ENCODE measurements at places on chromosomes 2 and 18. TPM values are rescaled to one million over a fixed set of nuclear protein-coding genes. Genes with fewer than 3 reads are reported as not detected.

Gene TBC1D8
- 17.0 TPM for total RNA-seq

DNA sequence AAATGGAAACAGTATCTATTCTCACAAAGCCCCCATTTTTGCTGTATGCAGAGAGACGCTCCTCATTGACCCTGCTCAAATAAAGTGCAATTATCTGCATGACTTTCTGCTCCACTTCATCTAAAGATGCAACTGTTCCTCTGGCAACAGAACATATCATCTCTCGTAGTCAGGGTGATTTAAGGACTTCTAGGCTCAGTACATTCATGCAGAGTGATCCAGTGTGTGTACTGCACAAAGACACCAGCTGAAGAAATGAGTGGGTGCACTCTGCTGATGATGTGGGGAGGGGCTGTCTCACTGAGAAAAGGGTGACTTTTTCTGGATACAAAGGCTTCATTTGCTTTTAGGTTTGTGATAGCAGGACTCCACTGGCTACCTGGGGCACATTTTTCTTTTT, 355.2 kb downstream of the GALNT13 start:
- DNase-seq: no peak

DNA sequence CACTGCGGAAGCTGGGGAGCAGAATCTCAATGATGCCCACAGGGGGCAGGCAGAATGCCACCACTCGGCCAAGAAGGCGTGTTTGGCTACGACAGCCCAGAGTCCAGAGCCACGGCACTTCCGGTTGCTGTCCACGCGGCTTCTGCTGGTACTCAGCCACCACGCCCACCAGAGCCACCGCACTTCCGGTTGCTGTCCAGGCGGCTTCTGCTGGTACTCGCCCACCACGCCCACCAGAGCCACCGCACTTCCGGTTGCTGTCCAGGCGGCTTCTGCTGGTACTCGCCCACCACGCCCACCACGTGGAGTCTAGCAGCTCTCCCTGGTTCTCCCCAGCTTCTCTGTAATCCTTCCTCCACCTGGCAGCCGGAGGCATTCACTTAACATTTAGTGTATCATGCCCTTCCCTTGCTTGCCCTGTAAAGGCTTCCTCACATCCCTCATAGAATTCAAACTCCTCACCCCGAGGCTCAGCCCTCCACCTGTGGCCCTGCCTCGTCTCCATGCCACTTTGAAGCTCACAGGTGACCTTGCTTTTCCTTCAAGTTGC, 40.1 kb upstream of the APCDD1 start:
- DNase-seq: no peak

DNA sequence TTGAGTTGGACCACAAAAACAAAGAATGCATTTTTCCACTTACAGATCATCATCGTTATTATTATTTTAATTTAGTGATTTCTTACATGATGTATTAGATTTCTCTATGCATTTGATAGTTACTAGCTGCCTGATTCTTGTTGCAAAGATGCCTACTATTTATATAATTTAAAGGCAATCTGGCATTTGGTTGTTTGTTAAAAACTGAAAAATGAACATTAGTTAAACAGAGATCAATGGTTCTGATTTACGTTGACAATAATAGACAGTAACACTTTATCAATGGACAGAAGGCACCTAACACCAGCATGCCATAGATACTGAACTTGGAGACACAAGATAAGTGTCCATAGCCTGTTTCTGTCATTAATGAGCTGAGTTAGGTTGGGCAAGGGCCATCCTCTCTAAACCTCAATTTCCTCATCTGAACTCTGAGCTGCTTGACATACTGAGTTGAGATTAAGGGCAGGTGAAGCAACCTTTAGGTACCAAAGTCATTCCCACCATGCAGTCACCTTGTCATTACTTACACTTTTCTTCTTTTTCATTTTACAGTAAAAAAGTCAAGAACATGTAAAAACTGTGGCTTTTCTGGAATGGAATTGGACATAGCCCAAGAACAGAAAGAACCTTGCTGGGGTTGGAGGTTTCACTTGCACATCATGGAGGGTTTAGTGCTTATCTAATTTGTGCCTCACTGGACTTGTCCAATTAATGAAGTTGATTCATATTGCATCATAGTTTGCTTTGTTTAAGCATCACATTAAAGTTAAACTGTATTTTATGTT, 3.1 kb downstream of the CCL20 start:
- DNase-seq: no peak

- no peak for DNase-seq
Measured at GRCh38 chr2:234429265-234429664, 67.6 kb downstream of the ARL4C start.

- DNase-seq: no peak
Measured at GRCh38 chr2:9532421-9532820, 23.2 kb downstream of the ADAM17 start.

DNA sequence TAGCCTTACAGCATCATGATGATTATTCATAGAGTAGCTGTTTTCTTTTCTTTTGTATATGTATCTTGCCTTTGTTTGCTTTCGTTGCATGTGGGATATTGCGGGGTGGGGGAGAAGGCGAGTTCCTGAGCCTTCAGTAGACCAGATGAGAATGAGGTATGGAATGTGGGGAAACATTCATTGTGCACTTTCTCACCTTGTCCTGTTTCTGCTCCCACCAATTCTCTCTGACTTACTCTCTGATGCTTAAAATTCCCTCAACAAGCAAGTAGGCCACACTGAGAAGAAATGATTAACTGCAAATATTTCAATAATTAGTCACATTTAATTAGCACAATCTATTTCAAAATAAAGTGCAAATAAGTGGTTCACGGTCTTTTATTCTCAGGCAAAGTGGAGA, 31.0 kb downstream of the GKN2 start:
- DNase-seq: no peak

- no peak for DNase-seq
Measured at GRCh38 chr2:96806468-96807126, 9.5 kb upstream of the CNNM3 start.

GRCh38 chr2:227117852-227118251, 46.2 kb downstream of the COL4A4 start:
- DNase-seq: no peak

Gene DPYSL5
- not detected for total RNA-seq

GRCh38 chr2:201907563-201907881, 101.2 kb downstream of the CDK15 start:
- no peak for DNase-seq

DNA sequence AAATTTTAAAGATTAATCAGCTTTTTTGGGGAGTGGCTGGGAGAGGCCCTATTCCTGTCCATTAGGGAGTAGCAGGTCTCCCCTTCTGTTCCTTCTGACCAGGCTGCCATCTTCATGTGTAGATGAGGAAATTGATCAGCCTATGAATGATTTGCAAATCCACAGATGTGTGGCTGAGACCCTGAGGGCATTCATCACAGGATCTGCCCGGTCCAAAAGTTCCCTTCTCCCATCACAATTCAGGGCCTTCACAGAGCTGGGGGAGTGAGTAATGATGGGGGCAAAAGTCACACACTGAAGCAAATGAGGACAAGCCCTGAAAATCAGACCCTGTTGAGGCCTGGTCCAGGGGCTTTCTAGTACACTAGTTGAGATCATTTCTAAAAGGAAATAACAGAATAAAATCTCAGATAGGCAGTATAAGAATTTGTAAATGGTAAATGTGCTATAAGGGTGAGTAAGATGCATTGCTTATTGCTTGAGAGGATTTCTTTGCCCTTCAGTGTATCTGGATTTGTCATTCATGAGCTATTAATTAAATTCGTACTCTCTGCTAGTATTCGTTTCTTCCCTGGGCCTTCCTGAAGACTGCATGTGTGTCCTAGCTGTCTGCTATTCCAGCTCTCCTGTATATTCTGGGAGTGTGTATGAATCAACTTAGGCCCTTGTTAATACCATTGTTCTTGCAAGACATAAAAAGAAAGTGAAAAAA, 53.2 kb downstream of the SETBP1 start:
- no peak for DNase-seq

GRCh38 chr2:121164042-121164441, 121.0 kb downstream of the TFCP2L1 start:
- DNase-seq: no peak

GRCh38 chr18:77130229-77131099, 2.1 kb downstream of the MBP start:
- no peak for DNase-seq

DNA sequence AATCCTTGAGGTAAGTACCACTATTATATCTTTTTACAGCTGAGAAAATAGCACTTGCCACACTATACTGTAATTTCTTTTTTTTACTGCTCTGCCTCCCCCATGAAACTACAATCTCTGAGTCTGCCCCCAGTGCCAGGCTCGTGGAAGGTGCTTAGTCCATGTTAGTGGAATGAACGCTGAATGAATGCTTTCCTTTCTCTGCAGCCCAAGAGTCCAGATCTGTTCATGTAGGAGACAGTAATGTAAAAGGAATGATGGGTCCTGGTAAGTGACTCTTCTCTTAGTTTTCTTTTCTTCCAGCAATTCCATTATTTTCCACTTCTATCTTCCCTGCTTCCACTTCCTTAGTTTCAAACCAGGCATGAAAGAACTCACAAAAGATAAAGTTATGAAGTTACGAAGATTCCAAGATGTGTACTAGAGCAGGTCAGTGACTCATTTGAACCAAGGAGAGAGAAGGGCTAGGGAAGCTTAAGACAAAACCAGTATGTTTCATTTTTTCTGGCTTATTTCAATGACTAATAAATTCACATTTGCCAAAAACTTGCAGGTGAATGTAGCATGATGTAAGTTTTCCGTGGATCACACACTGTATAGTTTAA, 46.0 kb downstream of the ARHGEF33 start:
- no peak for DNase-seq

DNA sequence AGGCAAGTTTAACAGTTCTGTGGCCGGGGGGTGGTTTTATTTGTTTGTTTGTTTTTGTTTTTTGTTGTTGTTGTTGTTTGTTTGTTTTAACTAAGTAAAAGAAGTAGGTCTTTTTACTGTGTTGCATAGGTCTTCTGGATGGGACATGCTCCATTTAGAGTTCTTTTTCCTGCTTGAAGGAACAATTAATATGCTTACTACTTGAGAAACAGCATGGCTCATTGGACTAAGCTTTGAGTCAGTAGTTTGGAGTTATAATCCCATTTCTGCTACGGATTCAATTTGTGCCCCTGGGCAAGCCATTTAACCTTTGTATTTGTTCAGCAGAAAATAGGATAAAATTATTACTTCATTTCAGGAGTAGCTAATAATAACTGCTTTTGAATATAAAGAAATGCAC, 8.7 kb upstream of the ACVR2A start:
- no peak for DNase-seq

DNA sequence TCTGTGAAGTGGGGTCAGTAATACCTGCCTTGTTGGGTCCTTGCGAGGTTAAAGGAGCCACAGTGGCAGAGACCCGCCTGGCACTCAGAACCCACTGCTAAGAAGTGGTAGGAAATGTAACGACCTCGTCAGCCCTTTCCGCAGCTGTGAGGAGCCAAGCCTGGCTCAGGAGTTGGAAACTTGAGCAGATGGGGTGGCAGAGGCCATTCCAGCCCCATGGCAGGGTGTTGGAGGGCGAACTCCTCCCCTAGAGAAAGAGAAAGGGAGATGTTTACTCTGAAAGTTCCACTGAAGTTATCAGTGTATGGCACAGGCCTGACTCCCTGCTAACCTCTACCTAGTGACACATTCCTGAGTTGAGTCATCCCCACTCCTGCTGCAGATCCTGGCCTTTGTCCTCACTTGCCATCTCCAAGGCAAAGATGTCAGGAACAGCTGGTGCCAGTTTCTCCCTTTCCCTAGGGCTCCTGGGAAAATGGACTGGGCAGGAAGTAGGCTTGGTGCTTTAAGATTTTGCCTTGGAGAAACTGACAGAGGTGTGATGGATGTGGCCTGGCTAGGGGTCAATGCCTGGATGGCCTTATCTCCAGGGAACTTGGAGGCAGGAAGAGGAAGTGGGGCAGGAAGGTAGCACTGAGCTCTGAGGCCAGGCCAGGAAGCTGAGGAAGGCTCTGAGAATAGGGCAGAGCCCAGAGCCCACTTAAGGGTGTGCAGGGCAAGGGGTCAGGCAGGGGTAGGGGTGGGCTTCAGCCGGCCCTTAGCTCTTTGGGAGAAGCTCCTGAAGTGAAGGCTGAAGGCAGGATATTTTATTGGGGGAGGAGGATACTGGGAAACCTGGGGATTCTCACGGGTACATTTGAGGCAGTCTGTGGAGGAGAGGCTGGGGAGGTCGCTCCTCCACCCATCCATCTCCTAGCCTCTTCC, 888 bp downstream of the VAMP5 start:
- DNase-seq: peak; percentile 47

DNA sequence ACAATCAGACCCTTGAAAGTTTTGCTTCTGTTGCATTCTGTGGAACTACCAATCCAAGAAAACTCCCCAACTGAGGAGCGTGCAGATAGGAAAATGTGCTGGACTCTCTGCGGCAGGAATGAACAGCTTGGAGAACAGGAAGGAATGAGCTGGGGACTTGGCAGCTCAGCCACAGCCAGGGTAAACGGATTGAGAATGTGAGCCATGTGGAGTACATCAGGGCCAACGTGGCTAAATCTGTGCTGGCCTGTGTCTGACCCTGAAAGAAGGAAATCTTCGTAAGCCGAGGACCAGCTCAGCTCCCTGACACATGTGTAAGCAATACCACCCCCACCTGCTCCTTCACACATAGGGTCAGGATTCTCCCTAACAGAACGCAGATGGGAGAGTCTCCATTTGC, 1023.7 kb downstream of the BCL11A start:
- no peak for DNase-seq

Gene RPS27A
- total RNA-seq: 747 TPM

GRCh38 chr2:20755132-20755800, 67.6 kb downstream of the LDAH start:
- no peak for DNase-seq

Gene ABCA12
- 4.8 TPM for total RNA-seq

Gene BOLL
- total RNA-seq: not detected

DNA sequence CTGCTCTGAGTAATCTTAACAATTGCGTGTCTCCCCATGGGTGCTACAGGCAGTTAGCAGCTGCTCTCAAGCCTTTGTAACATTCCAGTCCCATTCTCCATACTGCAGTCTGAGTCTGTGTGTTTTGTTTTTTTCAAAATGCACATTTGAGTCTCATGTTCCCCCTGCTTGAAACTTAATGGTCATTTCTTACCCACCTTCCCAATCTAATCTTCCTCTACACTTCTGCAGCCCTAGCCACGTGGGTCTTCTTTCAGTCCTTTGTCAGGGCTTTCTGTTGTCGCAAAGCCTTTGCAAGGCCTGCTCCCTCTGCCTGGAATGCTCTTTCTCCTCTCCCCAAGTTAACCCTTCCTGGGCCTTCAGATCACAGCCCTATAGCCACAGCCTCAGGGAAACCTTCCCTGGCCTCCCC, 24.5 kb downstream of the ELAC1 start:
- DNase-seq: no peak

DNA sequence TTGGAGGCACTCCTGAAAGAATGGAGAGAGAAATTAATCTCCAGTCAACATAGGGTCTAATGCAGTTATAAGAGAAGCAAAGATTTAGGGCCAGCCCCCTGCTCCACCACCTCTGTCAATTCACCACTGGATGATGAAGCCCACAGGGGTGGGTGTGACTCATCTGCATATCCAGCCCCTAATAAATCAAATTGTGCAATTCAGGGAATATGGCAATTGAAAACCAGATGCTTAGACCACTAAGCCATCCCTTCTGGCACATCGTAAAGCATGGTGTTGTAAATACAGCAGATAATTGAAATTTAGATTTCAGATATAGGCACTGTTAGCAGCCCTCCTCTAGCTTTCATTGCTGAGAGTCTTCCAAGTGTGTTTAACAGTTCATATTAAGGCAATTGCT, 541.4 kb downstream of the PARD3B start:
- DNase-seq: no peak

GRCh38 chr2:33034784-33035183, 88.0 kb downstream of the LTBP1 start:
- DNase-seq: no peak

All from Calu3 (cell line).